ENCODE measurements at places on chromosomes 11 and 22. TPM values are rescaled to one million over a fixed set of nuclear protein-coding genes. Genes with fewer than 3 reads are reported as not detected.

Gene OR5AN1
- not detected for total RNA-seq

Gene DEUP1
- not detected for total RNA-seq

DNA sequence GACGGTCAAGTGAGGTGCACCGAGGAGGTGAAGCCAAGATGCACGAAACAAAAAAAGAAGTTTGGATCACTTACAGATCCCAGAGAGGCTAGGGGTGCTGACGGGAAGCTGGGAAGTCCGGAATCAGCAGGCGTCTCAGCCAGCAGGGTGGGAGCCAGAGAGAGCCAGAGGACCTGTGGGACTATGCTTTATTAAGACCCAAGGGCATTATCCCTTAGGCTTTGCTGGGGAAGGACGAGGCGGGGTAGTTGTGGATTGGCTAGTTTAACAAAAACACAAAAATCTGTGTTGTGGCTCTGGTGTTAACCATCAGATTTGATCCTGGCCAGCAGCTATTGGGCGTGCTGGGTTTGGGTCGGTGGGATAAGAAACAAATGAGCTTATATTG, 427.1 kb downstream of the DYNC2H1 start:
- DNase-seq, result no peak

DNA sequence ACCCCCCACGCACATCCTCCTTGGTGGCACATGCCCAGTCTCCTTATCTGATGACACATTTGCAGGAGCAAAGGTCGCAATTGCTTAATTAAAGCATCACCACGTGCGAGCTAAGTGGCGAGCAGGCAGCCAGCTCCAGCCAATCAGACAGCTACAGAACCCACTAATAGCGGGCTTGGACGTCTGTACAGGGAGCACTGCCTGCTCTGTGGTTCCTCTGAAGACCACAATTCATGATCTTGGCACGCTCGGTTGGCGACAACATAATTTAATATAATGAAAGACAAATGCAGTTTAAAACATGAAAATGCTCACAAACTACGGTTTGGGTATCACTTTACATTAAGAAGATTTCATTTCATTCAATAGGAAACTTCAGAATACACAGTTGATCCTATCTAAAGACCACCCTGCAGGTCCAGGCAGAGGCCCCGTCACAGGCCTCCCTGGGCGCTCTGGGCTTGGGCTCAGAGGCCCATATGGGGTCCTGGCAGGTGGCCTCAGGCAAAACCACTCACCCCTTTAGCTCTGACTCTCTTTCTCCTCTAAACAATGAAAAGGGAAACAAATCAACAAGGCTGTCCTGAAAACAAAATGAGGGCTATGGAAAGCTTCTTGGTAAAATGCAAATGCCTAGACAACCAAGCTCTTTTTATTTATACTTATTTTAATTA, 10.4 kb downstream of the PACSIN2 start:
- DNase-seq, result no peak

Gene CARD16
- total RNA-seq, result 2.2 TPM

DNA sequence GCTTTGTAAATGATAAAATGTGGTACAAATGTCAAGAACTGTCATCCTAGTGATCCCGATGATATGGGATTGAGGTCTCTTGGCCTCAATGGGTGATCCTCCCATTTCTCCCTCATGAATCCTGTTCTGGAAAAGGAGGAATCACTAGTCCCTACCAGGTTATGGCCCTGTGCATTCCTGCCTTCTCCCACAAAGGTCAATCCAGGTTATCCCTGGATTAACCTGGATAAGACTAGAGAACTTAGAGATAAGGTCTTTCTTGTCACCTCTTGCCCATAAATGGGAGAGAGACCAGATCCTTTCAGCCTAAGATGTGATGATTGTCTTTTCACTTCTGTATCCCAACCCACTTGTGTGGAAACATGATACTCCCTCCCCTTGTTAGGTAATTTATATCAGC, 396.7 kb downstream of the BUD13 start:
- no peak for DNase-seq

- peak; percentile 58 for DNase-seq
Observed at GRCh38 chr11:87173185-87174039, 135.7 kb downstream of the TMEM135 start.

DNA sequence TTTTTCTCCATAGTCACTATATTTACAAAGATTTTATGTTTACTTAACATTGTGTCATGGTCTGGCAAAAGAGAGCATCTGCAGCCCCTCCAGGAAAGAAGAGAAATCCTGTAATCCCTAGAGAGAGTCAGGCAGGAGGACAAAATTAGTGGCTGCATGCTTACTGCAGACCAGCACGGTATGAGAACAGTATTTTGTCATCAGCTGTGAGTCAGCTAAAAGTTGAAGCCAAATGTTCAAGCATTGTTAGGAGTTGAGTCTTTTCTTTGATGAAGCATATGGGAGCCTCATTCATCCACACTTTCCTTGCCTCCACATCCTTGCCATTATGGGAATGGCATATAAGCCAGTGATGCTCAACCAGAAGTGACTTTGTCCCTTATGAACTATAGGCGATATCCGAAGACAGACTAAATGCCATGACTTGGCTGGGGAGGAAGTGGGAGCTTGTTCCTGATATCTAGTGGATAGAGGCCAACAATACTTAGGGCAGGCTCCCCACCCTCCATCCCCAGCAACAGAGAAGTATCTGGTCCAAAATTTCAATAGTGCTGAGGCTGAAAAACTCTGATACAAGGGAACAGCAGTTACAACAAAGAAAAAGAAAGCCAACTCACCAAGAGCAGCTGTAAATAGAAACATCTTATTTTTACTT, 112.0 kb upstream of the OR5AK2 start:
- peak; percentile 69 for DNase-seq

DNA sequence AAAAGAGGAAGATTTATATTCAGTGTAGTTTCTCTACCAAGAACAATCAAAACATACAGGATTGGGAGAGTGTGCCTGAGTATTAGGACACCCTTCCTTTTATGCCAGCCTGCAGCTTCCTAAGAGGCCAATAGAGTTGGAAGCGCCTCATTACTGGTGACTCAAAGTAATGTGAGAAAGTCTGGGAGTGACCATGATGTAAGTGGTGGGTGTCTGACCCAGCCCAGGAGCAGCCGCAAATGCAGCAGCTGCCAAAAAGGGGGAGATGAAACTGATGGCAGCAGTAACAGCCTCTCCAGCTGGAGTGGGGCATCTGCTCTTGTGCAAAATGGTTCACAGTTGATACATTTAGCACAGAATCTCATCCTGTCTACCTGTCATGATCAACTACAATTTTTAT, 62.0 kb downstream of the ZNF280B start:
- DNase-seq, result no peak

DNA sequence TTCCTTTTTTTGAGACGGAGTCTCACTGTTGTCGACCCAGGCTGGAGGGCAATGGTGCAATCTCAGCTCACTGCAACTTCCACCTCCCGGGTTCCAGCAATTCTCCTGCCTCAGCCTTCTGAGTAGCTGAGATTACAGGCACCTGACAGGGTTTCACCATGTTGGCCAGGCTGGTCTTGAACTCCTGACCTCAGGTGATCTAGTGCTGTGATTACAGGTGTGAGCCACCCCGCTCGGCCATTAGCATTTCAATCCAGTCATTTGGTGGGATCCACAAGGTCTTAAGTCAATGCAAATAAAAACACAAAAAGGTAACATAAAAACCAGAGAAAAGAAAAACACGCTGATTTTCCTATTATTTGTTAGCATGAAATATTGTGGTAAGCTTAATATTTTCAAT, 1227.2 kb upstream of the TENM4 start:
- DNase-seq, result no peak

Gene FXYD6
- 0.21 TPM for total RNA-seq

Gene OR2AT4
- total RNA-seq, result not detected

DNA sequence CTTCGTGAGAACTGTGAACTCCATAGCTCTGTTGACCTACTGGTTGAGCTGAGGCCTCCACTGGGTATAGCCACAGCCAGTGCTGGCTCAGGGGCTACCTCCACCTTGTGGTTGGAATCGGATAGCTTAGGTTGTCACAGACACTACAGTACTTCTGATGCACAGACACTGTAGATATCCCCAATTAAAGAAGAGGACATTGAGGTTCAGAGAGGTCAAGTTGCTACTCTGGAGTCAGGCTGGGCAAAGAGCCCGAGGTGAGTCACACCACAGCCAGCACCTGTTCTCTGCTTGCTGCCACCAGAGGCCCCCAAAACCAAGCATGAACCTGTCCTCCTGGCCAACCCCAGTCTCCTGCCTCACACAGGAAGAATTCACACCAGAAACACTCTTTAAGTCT, 5.4 kb downstream of the UFD1 start:
- DNase-seq, result no peak

DNA sequence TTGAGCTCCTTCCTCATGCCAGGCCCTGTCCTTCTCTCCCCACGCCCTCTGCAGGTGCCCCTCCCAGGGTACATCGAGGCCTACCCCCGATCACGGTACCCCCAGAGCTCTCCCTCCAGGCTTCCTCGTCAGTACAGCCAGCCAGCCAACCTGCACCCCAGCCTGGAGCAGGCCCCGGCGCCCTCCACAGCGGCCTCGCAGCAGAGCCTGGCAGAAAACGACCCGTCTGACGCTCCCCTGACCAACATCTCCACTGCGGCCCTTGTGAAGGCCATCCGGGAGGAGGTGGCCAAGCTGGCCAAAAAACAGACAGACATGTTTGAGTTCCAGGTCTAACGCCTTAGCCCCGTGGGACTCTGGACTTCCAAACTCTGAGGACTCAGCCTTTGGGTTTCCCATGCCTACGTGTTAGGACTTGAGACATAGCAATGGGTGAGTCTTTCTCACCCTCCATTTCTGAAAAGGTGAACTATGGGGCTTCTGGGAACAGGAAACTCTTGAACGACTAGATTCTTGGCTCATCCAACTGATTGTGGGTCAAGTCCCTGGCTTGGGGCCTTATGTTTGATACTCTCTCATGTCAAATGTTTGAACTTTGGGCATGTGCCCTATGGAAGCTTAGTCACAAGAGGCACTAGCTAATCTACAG, 32.7 kb downstream of the C11orf91 start:
- DNase-seq, result peak; percentile 44

DNA sequence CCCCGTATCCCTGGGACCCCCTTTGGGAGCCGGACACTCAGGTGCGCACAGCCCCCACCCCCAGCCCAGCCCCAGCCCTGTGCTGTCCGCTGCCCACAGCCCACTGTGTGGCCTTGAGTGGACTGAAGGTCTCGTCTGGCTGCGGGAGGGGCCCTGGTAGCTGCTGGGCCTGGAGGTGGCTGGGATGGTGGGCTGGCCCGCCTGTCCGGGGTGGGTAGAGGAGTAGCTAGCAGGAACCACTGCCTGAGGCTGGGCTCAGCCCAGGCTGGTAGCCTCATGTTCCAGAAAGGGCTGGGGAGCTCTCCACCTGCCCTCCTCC, 4.6 kb upstream of the MUC6 start:
- DNase-seq, result no peak

GRCh38 chr11:35243774-35244173, 104.8 kb downstream of the CD44 start:
- no peak for DNase-seq

DNA sequence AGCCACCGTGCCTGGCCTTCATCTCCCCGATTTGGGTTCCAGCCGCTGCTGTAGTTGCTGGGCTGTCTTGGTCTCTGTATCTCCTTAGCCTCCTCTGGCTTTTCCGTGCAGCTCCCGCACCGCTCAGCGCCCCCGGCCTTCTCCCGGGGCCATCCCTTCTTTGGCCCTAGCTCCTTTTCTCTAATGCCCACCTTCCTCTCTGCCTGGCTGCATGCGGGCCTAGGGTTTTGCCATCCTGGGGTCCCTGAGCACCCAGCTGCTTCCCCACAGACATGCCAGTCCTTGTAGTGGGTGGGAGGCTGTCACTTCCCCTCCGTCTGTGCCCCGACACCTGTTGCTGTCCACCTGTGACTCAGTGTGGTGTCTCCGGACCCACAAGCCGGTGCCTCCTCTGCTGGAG, 36.4 kb downstream of the KCNJ4 start:
- no peak for DNase-seq

DNA sequence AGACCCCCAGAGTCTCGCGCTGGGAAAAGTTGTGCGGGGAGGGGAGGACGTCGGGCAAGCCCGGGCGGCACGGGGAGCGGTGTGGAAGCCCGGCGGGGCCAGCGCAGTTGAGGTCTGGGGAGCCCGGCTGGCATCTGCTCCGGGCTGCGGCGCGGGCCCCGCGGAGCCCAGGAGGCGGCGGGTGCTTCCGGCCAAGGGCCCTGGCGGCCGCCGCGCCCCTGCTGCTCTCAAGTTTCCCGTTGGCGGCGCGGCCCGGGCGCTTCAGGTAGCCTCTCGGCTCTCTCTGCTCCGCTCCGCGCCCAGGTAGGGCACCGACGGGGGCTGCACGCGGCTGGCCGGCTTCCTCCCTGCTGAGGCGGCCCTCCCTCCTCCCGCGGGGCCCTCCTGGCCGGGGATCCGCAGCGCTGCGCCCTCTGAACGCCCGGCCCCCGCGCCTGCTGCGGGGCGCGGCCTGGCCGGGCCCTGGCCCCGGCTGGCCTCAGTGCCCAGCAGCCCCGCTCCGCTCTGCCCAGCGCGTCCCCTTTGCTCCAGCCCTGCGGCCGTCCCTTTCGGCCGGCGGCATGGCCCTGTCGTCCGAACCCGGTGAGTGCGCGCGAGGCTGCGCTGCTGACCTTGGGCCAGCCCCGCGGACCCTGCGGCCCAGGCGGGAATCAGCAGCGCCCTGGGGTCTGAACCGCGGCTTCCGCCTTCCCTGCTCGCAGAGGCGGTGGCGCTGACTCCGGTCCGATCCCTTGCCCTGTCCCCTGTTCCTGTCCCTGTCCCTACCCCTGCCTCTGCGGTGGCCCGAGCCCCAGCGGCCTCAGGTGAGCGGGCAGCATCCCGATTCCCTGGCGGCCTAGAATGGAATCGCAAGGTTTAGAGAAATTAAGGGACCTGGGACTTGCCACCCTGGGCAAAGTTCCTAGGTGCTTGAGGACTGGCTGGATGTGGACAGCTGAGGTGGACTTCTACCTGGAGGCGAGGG, 4.3 kb upstream of the AMPD3 start:
- peak; percentile 50 for DNase-seq

DNA sequence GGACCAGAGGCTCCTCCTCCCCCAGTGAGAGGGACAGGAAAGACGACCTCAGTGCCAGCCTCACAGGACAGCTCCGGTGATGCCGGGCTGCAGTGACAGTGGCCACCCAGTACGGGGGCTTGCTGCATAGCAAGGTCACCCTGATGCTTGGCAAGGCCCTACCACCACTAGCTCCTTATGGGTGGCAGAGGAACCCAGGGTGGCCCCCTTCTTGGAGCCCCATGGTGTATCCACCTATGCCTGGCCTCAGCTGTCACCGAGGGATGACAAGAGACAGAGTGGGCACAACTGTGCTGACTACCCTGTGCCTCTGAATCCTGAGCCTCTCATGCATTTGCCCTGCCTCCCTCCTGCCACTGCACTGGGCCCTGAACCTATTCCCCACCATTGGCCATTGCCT, 809.2 kb downstream of the TBC1D22A start:
- no peak for DNase-seq

DNA sequence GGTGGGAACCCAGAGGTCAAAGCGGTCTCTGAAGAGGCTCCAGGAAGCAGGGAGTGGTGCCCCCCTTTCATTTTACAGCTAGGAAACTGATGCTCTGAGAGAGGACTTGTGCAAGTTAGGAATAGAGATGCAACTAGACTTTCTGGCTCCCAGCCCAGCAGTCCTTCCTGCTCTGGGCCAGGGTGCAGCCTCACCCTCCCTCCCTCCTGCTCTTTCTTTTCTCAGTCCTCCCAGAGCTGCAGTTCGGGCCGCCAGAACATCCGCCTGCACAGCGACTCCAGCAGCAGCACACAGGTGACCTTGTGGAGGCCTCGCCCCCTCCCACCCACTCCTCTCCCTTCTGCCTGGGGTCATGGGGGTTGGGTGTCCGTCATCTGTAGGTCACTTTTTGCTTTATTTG, 51.5 kb downstream of the LHFPL7 start:
- DNase-seq, result peak; percentile 39
